ENCODE measurements at places on chromosomes 2 and 18.

DNA sequence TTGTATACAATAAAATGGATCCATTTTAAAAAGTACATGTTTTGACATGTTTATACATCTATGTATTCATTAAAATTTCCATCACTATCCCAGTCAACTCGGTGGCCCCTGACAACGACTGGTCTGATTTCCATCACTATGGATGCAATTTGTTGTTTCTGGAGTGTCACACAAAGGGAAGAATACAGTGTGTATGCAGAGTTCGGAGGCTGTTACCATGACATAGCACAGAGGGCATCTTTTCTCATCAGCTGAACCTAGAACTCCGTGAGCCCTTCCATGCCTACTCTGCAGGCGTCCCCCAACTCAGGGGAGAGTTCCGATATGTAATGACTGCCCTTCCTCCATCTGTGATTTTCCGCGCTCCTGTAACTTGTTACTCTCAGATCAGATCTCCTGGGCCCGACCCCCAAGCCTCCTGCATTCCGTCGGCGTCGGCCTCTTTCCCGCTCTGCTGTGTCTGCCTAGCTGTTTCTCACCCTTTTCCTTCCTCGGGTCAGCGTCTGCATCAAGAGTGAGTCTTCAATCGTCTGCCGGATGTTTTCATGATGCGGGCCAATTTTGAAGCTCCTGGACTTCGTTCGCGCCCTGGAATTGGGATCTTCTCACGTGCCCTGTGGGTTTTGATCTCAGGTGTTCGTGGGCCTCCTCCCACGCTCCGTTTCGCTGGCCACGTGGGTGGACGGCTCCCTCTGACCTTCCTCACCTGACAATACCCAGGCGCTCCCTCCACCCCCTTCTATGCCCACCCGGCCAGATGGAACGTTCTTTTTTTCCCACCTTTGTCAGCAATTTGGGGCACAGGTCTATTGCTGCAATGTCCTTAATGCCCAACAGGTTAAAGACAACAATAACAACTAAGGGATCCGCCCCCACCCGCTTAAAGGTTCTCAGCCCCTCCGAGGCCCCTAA lies 161.0 kb downstream of the TWIST2 start:
- no peak for DNase-seq

GRCh38 chr2:182667315-182667695 lies 48.8 kb upstream of the DNAJC10 start:
- DNase-seq: no peak

- DNase-seq: peak; percentile 89
Observed at GRCh38 chr2:38690499-38691420, 24.8 kb downstream of the GALM start.

DNA sequence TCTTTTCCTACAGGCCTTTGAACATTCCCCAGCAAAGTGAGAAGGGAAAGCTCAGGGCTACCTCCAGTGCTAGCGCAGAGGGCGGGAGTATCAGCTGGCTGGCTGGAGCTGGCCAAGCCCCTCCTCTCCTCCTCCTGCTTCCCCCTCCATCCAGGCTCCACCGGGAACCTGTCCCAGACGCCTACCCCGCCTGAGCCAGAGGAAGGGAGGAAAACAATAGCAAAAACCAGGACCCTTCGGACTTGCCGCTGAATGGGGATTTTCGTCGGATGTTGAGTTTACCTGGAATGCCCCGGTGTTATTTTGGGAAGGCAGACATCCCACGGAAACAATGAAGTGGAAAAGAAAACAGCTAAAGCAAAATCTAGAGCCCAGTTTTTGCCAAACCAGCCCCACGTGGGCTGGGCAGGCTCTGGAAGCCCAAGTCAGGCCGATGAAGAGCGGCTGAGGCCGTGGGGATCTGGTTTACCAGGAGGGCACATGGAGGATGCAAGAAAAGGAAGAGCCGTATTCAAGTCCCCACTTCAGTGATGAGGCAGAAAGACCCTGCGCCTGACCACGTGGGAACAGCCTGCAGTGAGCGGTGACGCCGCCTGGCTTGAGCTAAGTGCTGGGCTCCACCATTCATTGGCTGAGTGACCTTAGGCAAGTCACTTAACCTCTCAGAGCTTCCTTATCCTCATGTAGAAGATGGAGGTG lies 100.4 kb upstream of the LCLAT1 start:
- no peak for DNase-seq

DNA sequence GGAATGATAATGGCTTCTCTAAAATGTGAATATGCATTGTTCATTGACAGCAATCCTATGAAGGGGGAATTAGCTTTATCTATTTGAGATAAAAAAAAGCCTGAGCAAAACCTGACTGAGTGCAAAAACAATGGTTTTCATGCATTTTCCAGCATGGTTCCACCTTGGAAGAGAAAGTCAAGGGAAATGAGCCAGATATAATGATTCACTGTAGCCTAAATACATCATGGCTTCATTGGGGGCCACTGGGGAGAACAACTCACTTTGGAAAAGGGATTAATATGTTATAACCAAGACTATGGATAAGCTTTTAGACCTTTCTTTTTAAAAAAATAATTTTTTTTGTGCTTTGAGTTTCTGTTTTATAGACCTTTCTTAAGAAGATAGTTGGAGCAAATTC lies 679.7 kb downstream of the NYAP2 start:
- DNase-seq: peak; percentile 81

DNA sequence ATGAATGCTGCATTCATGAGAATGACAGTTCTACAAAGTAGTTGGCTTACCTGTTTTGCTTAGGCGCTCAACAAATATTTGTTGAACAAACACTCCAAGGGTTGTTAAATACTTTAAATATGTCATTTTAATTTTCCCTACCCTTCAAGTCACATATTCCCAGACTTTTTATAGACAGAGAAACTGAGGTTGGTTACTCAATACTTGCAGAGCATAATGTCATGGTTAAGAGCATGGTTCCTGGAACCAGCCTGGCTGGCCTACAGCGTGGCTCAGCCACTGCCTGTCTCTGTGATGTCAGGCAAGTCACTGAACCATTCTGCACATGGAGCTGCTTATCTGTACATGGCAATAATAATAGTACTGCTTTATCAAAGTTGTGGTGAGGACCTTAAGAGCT lies 120.0 kb upstream of the STK17B start:
- no peak for DNase-seq

DNA sequence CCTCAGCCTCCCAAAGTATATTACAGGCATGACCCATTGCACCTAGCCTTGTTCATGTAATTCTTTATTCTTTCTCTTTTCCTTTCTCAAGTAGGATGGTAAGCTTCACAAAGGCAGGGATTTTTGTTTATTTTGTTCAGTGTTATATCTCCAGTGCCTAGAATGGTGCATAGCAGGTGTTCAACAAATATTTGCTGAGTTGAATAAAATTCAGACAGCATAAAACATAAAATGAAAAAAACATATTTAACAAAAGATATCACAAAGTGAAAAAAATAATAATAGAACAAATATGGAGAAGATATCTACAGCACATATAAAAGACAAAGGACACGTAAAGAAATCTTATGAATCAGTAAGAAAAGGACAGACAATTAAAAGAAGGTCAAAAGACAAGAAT lies 8.8 kb downstream of the PREPL start:
- no peak for DNase-seq

GRCh38 chr2:48232351-48232750 lies 297.6 kb upstream of the STON1 start:
- no peak for DNase-seq

DNA sequence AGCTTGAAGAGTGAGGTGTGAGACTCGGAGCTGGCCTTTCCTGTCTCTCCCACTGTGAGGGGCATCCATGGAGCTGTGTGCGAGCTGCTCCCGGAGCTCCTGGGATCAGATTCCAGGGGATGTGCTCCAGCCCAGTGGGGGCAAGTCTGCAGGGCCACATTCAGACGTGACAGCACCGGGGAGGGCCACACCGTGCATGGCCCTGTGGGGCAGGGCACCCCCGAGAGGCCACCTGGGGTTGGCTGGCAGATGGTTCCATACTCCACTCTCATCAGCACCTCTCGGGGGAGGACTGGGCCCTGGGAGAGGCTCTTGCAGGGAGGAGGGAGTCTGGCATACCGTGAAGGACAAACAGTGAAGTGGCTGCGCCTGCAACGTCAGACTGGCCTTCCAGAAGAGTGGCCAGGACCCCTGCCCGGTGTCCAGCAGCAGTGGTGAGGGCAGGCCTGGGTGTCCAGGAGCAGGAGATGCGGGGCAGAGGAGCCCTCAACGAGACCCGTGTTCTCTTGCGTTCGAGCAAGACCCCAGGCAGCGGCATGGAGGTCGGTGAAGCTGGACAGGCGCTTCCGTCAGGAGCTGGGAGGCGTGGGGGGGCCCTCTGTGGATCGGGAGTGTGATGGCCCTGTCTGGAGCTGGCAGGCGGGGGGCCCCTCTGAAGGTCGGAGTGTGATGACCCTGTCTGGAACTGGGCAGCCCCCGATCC lies 84.3 kb downstream of the ASB1 start:
- no peak for DNase-seq

GRCh38 chr2:1767939-1768691 lies 23.8 kb upstream of the PXDN start:
- DNase-seq: no peak

DNA sequence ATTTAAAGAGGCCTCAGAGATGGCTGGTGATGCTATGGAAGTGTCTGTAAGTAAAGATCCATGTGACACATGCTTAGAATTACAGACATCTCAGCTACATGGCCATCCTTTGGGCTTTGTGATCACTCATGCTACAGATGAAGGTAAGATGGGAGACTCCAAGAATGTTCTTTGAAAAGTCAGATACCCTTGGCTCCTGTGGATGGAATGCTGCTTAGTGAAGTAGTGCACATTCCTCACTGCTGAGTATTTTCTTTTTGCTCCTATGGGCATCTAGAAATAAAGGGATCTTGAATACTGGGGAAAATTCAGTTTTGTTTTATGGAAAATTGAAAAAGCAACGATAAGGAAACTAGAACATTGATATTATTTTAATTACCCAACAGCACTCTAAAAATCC lies 55.2 kb upstream of the REV1 start:
- peak; percentile 64 for DNase-seq

GRCh38 chr2:58731488-58731869 lies 490.4 kb upstream of the FANCL start:
- DNase-seq: no peak

DNA sequence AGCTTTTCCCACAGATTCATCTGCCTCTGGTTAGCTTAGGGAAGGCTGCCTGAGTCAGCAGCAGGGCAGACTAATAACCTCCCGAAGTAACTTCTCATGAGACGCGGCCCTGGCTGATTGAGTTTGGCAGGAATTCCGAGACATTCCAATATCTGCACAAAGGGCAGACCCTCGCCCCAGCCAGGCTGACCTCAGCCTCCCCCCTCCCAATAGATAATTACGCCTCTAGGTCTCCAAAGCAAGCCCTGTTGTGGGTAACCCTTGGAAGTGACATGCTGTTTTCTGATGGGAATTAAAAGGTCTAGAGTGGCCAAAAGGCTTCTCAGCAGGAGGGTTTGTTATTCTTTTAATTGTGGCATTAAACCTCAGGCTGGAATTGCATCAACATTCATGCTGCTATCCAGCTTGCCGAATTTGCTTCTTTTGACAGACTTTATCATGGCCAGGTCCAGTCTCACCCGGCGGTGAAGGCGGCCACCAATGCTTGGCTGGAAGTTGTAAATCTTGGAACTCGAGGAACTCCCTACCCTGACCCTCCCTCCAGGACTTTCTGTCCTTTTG lies 98.0 kb upstream of the SLC14A2 start:
- DNase-seq: peak; percentile 89

DNA sequence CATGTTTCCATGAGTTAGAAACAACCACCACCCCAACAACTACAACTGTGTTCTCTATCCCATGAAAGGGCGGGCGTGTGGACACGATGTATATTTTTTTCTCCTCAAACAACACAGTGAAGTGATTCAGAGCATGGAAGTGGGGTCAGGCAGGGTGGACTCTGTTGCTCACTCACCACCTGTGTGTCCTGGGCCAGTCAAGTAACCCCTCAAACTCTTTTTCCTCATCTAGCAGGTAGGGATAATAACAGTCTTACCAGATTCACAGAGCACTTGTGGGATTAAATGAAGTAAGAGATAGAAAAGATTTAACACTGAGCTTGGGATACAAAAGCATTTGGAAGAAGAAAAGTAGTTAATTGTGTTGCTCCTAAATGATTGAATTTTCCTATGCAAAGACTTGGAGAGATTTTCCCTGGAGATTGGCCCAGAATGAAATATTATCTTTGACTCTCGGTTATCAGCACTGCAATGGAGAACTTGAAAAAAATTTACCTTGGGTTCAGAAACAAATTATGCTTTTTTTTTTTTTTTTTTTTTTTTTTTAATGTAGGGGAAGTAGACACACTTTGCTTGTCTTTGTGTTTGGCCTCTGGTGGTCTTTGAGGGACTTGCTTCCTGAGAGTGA lies 161.9 kb upstream of the EPAS1 start:
- DNase-seq: no peak

DNA sequence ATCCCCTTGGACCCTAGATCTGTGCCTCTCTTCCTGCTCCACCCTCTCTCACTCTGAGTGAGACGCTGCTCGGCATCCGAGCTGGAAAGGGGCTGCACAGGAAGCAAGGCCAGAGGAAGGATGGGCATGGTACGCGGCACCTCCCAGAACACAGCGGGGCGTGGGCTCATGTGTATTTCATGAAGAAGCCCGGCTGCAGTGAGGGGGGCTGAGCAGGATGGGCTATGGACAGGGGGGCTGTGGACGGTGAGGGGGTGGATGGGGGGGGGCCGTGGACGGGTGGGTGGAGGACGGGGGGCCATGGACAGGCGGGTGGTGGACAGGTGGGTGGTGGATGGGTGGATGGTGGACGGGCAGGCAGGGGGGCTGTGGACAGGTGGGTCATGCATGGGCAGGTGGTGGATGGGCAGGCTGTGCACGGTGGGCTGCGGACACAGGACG lies 28.5 kb downstream of the SLC66A2 start:
- DNase-seq: no peak

DNA sequence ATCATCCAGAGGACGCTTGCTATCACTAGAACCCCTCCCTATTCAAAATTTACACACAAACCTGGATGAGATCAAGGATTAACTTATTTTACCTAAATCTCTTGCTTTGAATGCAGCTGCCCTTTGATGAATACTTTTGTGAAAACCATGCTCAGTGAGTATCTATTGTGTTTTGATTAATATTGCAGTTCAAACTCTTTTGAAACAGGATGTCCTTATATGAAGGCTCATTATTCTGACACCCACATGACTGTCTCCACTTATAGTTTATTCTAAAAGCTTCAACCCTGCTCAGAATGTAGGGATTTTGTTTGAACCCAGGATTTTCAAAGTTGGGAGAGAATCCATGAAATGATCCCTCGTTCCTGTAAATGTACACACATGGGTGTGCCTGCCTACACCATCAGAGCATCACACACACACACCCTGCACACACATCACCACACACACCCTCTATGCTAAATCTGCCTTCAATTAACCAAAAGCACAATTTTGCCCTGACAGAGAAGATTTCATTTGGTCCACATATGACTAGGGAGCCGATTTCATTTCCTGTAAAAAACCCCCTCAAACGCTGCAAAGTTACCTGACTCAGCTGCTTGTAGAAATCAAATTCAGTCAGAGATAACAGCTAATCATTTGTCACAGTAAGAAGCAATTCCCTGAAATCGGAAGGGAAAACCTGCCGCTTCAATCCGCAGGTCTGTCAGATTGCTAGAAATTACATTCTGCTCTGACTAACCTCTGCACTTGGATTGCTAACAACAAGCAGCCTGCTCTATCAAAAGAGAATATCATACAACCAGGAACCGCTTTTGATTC lies 65.2 kb downstream of the ZEB2 start:
- no peak for DNase-seq
